ENCODE measurements at places on chromosomes 1 and 21.

- peak; percentile 43 for DNase-seq
These were observed 87.9 kb downstream of the PLPP3 start for GRCh38 chr1:56491441-56491840.

DNA sequence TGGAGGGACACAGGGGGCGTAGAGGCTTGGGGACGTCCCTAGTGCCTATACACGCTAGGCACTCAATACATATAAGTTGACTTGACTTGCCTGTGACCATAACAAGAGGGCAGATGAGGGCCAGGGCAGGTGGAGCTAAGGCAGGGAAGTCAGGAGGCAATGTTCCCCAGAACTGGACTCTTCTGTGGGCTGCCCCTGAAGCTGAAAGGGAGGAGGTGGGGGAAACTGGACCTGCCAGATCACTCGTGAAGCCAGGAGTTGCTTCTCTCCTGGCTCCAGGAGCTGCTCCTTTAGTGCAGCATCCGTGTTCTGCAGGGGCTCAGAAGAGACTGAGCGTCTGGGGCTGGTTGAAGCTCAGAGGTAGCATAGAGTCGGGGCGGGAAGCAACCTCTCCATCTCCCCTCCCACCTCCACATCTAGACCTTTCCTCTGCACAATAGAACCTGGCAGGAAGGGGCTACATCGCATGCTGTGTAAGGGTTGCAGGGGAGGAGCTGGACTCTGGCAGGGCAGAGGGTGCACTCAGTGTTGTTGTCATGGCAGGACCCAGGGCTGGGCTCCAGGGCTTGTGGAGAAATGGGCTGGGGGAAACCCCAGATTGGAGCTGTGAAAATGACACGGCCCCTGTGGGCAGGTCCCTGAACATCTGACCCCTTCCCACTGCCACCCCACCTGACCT is 2.9 kb upstream of the SEMA4A start:
- no peak for DNase-seq

DNA sequence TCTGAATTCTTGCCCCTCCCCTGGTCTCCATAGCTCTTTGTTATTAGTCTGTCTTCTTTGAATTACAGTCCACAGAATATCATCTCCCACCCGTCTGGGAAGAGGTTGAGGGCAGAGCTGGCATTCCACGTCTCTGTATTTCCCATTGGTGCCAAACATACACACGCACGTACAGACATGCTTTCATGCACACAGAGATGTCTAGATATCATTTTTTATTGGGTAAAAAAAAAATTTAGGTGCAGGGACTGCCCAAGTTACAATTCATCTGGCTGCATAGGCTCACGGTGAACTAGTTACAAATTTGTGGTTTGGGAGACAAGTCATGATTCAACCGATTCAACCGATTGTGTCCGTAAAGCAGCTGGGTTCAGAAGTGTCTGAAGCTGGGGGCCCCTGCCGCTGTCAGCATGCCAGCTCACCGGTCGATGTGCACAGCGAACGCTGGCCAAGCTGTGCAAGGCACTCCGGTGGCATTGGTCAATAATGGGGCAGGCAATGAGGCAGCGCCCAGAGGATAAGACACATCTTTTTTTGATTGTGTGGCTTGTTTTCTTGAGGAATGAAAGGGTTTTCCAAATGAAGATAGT is 73.7 kb downstream of the KCNN3 start:
- no peak for DNase-seq

- DNase-seq, result no peak
These were observed 157.7 kb downstream of the TRIM33 start for GRCh38 chr1:114353262-114353661.

DNA sequence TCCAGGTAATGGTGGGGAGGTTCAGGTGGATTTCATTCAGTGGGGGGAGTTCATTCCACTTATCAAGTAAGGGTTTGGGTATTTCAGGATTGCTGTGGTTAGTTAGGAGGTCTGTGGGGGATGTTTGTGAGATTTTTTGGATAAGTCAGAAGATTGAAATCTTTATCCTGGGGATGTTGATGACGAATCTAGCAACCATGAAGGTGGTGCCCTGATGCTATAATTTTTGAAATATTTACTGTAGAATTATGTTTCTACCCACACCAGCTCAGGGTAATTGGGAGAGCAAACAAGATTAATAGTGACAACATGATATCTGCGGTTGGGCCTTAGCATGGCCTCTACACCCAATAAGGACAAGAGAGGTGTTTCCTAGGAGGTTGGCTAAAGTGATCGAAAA is 28.3 kb downstream of the SUCO start:
- no peak for DNase-seq

GRCh38 chr1:10646347-10646861 is 150.0 kb downstream of the CASZ1 start:
- DNase-seq, result peak; percentile 78

- no peak for DNase-seq
These were observed 18.0 kb downstream of the SLAMF1 start for GRCh38 chr1:160628799-160629263.

GRCh38 chr1:151942882-151943281 is 33.6 kb upstream of the THEM4 start:
- no peak for DNase-seq

DNA sequence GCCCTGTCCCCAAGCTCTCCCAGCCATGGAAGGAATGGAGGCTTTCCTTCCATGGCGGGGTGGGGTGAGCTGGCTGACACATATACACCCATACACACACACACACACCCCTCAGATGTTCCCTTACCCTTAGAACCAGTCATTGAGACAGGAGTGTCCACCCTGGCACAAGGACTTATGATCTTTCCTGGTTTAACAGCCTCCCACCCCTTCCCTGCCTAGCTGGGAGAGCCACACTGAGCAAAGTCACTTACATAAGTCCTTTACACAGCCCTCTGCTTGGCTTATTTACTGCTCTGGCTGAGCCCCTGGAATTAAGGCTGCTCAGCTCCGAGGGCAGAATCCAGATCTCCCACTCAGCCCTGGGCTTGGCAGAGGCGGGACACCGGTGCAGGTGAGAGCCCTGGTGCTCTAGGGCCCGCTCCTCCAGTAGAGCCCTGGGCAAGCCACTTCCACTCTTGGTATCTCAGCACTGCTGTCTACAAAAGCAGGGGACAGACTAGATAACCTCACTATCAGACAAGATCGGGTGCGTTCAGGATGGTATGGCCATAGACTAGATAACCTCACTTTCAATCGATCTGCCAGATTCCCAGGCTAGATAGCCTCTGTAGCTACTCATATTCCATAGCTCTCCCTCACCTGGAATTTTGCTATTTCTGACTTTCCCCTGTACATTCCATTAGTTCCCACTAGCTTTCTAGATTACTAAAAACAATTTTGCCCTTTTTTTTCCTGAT is 16.7 kb downstream of the SLC6A9 start:
- DNase-seq, result no peak

GRCh38 chr1:165628147-165628822 is 2.7 kb upstream of the MGST3 start:
- DNase-seq, result no peak

DNA sequence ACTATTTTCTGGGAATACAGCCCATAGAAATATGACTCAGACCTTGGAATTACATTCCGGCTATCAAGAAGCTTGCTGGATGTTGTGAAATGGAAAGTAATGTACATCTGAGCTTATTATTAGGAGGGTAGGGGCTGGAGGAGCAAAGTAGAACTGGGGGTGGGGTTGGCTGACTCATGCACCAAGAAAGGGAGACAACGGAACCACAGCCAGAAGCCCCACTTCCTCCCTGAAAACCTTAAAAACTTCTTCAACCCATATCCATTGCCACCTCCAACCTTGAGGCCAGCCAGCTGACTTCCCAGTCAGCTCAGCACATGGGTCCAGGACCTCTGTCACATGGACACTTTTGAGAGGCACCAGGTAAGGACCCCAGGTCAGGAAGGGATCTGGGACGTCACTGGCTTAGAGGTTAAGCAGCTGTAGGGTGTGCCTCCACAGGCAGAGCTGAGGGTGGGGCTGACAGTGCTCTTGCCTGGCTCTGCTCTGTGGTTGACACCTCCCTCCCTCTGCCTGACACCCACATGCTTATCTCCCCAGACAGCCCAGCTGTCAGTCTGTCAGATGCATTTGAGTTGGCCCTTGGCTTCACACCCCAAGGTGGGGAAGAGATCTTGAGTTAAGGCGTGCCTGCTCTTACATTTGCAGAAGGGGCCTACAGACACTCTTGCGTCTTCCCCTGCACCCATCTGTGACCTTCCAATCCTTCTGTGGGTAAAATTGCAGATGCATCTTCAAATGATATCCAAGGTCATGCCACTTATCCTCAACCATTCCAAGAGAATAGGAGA is 5.7 kb upstream of the ZNF683 start:
- DNase-seq, result peak; percentile 97

DNA sequence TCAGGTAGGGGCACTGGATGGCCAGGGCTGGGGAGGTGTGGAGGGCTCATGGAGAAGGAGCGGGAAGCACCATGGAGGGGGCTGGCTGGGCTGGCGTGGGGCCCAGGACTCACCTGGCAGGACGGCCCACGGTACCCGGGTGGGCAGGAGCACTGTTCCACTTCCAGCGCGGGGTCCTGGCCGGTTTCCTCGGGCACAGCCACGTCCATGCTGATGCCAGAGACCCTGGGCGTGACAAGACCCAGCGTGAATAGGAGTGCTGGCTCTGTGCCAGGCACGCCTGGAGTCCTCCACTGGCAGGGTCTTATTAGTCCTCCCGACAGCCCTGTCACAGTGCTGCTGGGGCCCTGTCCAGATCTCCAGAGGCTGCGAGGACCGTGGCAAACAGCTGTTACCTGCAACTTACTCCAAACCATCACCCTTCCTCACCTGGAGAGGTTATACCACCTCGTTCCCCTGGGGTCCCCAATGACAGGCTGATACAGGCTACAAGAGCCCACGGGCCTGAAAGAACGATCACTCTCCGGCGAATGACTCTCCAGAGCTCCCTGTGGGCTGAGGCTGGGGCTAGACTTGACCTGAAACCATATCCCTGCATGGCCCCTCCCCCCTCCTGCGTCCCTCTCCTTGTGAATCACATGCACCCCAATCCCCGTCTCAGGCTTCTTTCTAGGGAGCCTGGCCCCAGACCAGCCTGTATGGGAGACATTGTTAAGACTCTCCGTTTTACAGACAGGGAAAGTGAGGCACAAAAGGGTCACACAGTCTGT is 62.1 kb downstream of the HSPG2 start:
- DNase-seq, result no peak

GRCh38 chr1:18530587-18531502 is 50.1 kb downstream of the KLHDC7A start:
- DNase-seq, result no peak

GRCh38 chr1:92543131-92544055 is 56.7 kb upstream of the GFI1 start:
- DNase-seq, result no peak

- DNase-seq, result peak; percentile 54
These were observed at the start of gene TRIM46 for GRCh38 chr1:155173478-155174323. TRIM46 (plus strand) TSS chr1:155173849; CDS start chr1:155173967, 118 bp downstream.

- DNase-seq, result peak; percentile 91
These were observed 12.5 kb downstream of the SLC9A1 start for GRCh38 chr1:27142464-27142863.

- no peak for DNase-seq
These were observed 395.8 kb downstream of the PTPRU start for GRCh38 chr1:29631836-29632805.
